ENCODE measurements at places on chromosomes 6 and 20.

- no peak for DNase-seq
Measured at GRCh38 chr20:9968015-9968414, 66.8 kb upstream of the ANKEF1 start.

GRCh38 chr6:30598912-30599624 lies 18.0 kb downstream of the PPP1R10 start:
- DNase-seq, result no peak

DNA sequence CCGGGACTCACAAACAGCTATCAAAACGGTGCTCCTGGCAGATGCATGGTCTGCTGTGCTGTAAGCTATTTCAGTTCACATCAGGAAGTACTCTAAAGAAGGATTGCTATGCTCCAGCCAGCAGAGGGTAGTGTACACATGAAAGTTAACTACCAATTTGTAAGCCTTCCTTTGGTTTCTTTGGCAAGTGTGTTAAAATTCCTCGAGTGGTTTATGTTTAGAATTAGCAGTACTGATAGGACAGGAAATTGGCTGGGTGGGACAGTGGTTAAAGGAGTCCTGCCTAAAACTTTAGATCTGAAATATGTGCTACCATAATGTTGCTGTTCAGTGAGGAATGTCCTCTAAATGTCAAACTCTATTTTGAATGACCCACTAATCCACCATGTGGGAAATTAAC lies 47.4 kb downstream of the TRMT11 start:
- DNase-seq, result no peak

GRCh38 chr6:126672649-126673048 lies 332.7 kb downstream of the CENPW start:
- no peak for DNase-seq

DNA sequence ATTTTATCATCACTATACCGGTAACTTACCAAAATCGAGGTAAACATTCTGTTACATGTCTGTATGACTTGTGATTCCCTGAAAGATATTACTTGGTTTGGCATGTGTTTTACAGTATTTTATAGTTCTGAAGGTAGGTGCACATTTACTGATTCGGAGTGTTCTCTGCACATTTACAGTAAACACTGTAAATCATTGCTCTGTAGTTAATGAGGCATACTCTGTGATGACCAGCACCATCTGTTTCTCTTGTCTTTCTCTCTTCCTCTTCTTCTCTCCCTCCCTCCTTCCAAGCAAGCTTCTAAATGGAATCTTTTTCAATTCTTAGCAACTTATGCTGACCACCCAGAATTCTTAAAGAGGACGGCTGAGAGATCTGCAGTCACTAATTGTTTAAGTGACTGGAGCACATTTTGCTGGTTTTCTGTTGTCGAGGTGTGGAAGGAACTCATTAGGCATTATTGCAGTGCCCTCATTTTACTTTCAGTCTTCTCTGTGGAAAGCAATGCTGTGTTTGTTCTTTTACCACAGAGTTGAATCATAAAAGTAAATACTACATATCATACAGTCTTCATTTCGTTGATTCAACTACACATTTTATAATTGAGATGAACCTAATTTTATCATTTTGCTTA lies 126.5 kb downstream of the UTRN start:
- no peak for DNase-seq

- DNase-seq, result no peak
Measured at GRCh38 chr6:119781365-119781764, 431.8 kb upstream of the MAN1A1 start.

DNA sequence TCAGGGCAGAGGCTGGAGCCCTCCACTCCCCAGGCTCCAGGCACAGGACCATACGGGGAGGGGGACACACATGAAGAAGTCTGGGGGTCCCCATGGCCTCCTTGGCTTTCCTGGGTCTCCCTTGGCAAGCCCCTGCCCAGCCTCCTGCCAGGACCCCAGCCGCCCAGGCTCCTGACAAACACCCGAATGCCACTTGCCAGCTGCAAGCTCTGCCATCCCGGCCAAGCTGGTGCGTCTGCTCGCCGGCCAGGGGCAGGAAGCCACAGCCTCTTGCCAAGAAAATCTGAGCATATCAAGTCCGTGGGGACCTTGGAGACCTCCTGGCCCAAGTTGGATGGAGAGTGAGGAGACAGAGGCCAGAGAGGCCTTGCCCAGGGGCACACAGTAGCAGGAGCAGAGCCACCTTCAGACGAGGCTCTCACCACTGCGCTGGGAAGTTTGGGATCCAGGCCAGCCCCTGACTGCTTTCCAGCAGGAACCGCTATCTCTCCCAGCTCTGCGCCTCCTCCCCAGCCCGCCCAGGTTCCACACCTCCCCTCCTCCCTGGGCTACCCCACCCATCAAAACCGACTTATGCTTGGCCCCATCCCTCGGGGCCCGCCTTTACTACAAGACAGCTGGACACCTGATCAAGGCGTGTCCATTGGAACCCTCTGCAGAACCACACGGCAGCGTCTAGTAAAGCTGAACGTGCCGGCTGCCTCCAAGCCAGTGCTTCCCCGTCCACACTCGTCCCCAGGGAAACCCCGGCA lies 80.2 kb downstream of the GRM4 start:
- DNase-seq, result no peak

DNA sequence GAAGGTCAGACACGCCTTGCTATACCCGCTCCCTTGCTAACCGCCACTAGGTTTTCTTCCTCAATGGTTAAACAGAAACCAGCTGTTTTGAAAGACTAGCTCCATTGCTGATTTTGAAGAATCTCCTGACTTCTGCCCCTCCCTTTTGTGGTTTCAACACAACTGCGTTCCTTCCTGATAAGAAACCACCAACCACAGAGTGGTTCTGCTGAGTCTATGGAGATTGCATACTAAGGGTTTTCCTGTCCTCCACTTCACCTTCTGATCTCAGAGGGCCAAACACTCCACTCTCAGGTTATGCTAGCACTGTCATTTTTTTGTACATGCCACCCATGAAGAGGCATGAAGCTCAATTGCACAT lies 207.9 kb downstream of the MYLK4 start:
- DNase-seq, result no peak

GRCh38 chr6:55512904-55513303 lies 66.1 kb downstream of the HMGCLL1 start:
- DNase-seq, result no peak

DNA sequence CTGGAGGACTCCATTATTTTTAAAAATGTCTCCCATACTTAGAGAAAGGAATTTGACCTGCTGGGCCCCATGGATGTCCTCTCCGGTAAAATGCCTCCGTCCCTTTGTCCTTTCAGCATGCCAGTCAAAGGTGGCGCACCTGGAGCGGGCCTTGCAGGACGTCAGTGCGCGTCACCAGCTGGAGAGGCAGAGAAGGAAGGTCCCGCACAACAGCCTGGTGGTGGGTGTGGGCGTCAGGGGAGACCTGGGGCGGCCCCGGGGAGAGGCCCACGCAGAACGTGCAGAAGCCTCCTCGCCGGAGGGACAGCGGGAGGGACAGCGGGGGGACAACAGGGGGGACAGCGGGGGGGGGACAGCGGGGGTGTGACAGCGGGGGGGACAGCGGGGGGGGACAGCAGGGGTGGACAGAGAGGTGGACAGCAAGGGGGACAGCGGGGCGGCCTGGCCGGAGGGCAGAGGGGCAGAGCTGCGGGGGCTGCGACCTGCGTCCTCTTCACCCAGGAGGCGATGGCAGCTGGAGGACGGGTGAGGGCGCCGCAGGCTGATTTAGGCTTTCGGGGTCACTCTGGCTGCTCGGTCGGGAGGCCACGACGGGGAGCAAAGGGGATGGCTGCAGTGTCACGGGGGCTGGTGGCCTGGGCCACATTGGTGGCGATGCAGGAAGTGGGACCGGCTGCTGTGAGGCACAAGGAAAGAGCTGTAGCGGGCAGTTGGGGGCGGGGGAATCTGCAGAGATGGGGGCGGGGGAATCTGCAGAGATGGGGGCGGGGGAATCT lies 859 bp upstream of the KIF25 start:
- DNase-seq, result no peak
